Pancreas (tissue), 10 donors: ENCODE measurements at places on chromosomes 1 and 21. TPM values are rescaled to one million over a fixed set of nuclear protein-coding genes. Genes with fewer than 3 reads are reported as not detected.

GRCh38 chr1:198879711-198880306 lies 241.0 kb downstream of the PTPRC start:
- H3K27me3 ChIP-seq = no peaks in the 10 kb centered on the region
- no peak overlapping the region for H3K27ac ChIP-seq
- peaks cover 2% of the 10 kb centered on the region for H3K4me1 ChIP-seq
- H3K4me3 ChIP-seq = no peak overlapping the region
- DNase-seq = no peak
- no peaks in the 10 kb centered on the region for H3K36me3 ChIP-seq

The ENTREP3 gene
- total RNA-seq = 7.3 TPM

The UHMK1 gene
- 15.9 TPM for total RNA-seq

The APOBEC4 gene
- total RNA-seq = not detected

The JAM2 gene
- total RNA-seq = 3.1 TPM

DNA sequence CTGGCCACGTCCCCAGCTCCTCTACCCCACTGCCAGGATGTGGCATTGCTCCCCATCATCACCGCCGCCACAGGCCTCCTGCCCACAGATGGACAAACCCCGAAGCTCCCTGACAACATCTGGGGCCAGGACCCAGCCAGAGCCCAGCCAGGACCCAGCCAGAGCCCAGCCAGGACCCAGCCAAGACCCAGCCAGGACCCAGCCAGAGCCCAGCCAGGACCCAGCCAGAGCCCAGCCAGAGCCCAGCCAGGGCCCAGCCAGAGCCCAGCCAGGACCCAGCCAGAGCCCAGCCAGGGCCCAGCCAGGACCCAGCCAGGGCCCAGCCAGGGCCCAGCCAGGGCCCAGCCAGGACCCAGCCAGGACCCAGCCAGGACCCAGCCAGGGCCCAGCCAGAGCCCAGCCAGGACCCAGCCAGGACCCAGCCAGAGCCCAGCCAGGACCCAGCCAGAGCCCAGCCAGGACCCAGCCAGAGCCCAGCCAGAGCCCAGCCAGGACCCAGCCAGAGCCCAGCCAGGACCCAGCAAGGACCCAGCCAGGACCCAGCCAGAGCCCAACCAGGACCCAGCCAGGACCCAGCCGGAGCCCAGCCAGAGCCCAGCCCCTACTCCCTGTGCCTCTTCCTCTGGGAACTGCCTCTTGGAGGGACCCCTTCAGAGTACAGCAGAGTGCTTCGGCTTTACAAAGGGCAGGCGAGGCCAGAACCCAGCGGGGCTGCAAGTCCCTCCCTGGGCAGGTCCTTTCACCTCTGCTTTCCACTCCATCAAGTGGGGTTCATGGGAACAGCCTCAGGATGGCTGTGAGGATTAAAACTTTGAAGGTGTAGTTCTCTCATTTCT lies 43.7 kb downstream of the DISP3 start:
- no peak overlapping the region for H3K27ac ChIP-seq
- no peak for DNase-seq
- H3K4me3 ChIP-seq = no peak overlapping the region
- no peaks in the 10 kb centered on the region for H3K27me3 ChIP-seq

DNA sequence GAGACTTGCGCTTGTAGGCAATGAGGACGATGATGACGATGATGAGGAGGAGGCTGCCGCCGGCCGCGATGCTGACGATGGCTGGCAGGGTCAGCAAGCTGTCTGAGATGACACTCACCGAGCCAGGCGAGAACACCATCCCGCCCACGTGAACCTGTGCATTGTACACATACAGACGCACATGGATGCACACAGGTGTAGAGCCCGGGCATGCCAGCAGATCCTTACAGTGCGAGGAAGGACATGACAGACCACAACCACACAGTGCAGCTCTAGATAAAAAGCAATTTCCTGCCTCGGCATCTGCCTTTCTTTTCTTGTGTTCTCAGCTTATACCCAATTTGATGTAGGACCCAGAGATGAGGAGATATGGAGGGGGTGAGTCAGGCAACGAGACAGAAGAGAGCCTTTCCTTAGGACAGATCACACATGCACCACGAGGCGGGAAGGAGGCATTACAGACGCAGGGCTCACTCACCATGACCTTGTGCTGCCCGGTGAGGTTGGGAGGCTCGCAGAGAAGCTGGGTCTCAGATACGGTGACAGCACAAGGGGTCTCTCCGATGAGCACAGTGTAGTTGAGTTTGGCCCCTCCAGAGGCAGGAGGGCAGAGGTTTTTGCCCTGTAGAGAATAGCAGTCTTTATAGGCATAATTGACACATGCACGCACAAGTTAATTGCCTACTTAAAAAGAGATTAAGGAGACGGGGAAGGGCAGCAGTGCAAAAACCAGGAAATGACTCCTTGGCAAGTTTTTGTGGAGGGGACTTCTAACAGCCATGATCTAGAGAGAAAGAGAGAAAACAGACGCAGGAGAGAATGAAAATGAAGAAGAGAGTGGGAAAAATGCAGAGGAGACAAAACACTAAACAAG lies 133.9 kb upstream of the CD34 start:
- peaks cover 64% of the 10 kb centered on the region for H3K4me1 ChIP-seq
- H3K27me3 ChIP-seq = no peaks in the 10 kb centered on the region
- peak; percentile 40 for DNase-seq
- H3K27ac ChIP-seq = peak overlapping the region; percentile 49
- H3K36me3 ChIP-seq = no peaks in the 10 kb centered on the region

The FCER1G gene
- 1.4 TPM for total RNA-seq

The ATP5IF1 gene
- total RNA-seq = 58.4 TPM

The FH gene
- 22.4 TPM for total RNA-seq

The MPL gene
- not detected for total RNA-seq

- H3K4me3 ChIP-seq = no peak overlapping the region
- H3K27ac ChIP-seq = peak overlapping the region; percentile 8
- peaks cover 64% of the 10 kb centered on the region for H3K4me1 ChIP-seq
- H3K27me3 ChIP-seq = no peaks in the 10 kb centered on the region
- no peak for DNase-seq
Observed at GRCh38 chr1:204087181-204087892, 14.4 kb downstream of the SOX13 start.

The CLDN17 gene
- total RNA-seq = not detected

DNA sequence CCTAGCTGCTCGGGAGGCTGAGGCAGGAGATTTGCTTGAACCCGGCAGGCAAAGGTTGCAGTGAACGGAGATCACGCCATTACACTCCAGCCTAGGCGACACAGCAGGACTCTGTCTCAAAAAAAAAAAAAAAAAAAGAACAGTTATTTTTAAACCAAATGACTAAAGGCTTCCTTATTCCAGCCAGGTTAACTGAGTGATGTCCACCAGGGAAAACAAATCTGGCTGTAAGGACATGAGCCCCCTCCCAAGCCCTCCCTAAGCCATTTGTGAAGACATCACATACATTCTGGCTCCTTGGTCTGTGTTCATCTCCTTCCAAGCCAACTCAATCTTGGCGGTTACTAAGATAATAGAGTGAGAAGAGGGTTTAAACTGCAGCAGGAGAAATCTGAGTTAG lies 8.2 kb downstream of the TMCC2 start:
- H3K27me3 ChIP-seq = no peaks in the 10 kb centered on the region
- DNase-seq = no peak
- no peaks in the 10 kb centered on the region for H3K4me1 ChIP-seq

DNA sequence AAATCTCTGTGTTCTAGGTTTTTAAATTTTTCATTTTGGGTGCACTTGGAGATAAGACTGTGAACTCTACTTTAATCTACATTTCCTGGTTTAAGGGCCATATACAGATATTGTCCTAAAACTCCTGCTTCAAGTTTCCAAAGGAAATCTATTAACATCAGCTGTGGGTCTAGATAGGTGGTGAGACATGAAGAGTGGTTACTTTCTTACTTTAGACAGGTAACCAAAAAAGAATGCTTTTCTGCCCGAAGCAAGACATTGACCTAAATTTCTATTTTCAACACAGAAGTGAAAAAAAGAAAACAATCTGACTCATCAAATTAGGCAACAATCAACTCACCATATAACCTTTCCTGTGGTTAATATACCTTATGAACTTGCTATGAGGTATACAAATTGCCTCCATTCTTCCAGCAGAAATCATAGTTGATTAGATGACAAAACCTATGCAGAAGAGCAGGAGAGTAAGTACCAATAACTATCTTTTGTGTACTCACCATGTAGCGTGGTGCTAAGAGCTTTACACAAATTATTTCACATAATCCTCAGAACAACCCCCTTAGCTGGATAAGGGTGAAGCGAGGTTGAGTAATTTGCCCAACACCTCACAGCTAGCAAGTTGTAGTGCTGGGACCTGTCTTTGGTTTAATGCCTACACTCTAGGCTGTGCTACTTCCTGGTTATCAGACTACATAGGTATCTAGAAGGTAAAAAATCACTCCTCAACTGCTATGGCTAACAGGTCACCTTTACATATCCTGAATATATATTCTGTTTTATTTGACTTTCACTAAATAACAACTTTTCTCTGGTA lies 23.4 kb upstream of the PTPN14 start:
- no peaks in the 10 kb centered on the region for H3K36me3 ChIP-seq
- H3K27me3 ChIP-seq = no peaks in the 10 kb centered on the region
- H3K4me3 ChIP-seq = no peak overlapping the region
- no peaks in the 10 kb centered on the region for H3K4me1 ChIP-seq

DNA sequence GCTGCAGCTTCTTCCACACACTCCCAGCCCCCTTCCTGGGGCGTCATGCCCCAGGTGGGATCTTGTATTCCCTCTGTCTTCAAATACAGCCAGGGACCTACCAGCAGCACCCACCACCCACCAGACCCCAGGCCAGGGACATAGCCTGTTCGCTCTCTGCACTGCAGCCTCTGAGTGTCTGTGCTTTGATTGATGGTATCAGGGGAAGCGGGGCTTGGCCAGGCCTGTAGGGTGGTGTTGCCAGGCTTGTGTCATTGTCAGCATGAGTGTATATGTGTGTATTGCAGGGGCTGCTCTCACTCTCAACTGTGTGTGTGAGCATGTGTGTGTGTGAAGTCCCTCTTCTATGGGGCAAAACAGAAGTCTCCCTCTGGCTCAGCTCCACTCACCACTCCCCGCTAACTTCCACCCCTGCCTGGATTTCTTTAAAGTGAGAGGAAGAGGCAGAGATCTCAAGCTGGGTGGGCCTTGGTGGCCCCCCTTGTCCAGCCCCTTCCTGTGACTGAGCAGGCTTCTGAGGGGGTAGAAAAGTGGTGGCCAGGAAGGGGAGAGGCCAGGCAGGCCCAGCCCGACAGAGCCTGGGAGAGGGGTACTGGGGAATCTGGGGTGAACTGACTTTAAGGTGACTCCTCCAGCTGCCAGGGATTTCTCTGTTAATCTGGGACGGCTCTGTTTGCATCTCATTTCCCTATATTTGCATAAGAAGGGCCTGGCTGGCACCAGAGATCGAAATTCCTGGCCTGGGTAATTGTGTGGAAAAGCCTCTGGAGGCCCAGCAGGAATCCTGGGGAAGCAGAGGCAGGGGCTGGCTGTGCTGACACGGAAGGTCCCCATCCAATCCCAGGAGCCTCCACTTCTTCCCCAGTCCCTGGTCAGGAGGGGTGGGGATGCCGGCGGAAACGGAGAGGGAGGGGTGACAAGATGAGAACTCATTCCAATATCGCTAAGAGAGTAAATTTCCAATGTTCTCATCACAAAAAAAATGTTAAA lies 18.6 kb upstream of the ADGRB2 start:
- peak; percentile 32 for DNase-seq
- no peaks in the 10 kb centered on the region for H3K4me1 ChIP-seq
- no peaks in the 10 kb centered on the region for H3K36me3 ChIP-seq
- no peaks in the 10 kb centered on the region for H3K27me3 ChIP-seq
- no peak overlapping the region for H3K4me3 ChIP-seq

The SPRR1B gene
- not detected for total RNA-seq

DNA sequence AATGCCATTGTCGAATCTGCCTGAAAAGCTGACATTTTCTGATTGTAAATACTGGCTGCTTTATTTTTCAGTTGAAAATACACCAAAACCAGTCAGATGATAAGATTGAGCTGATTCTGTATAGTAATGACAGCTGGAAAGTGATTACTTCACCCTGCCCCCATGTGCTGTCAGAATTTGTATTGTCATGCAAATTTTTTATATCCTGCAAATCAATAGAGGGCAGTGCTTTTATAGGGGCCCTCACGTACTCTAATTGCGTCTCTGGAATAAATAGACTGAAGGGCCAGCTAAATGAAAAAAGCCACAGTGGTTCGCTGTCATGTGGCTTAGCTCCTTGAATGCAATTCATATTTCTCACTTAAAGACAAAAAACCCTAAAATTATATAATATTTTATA lies 208.6 kb downstream of the LHX8 start:
- H3K27ac ChIP-seq = no peak overlapping the region
- no peak for DNase-seq
- no peaks in the 10 kb centered on the region for H3K4me1 ChIP-seq
- no peaks in the 10 kb centered on the region for H3K36me3 ChIP-seq
- no peak overlapping the region for H3K4me3 ChIP-seq
- no peaks in the 10 kb centered on the region for H3K27me3 ChIP-seq
